ENCODE measurements at places on chromosomes 11 and 22. TPM values are rescaled to one million over a fixed set of nuclear protein-coding genes. Genes with fewer than 3 reads are reported as not detected.

- no peak for DNase-seq
Measured at GRCh38 chr11:71495286-71496230, 31.5 kb upstream of the KRTAP5-7 start.

- no peak for DNase-seq
Measured at GRCh38 chr11:126816645-126817044, 183.9 kb downstream of the KIRREL3 start.

DNA sequence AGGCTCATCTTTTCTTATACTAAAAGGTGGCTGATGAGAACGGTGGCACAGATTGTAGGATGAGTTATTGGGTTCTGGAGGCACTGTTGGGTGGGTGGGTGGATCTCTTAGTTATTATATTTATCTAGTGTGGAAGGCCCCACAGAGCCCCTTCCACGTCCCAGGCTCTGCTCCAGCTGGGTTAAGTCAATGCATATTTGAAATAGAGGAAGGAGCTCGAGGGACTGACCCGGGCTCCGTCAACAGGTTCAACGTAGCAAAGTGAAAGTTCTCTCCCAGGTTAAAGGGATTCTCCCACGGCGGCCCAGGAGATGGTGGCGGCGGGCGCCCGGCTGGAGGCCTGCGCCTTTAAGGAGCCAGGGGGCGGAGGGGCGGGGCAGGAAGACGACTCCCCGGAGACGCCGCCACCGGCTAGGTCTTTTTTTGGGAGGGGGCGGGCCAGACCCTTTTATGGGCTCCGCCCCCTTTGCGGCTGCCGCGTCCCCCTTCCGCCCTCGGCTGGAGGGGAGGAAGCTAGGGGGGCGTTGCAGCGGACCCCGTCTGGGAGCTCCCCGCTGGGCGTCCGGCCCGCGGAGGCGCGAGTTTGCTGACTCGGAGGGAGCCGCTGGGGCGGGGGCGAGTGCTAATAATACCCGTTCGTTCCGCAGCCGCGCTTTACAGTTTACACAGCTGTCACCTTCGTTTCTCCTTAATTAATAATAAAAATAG, 1.5 kb upstream of the INPPL1 start:
- peak; percentile 97 for DNase-seq

DNA sequence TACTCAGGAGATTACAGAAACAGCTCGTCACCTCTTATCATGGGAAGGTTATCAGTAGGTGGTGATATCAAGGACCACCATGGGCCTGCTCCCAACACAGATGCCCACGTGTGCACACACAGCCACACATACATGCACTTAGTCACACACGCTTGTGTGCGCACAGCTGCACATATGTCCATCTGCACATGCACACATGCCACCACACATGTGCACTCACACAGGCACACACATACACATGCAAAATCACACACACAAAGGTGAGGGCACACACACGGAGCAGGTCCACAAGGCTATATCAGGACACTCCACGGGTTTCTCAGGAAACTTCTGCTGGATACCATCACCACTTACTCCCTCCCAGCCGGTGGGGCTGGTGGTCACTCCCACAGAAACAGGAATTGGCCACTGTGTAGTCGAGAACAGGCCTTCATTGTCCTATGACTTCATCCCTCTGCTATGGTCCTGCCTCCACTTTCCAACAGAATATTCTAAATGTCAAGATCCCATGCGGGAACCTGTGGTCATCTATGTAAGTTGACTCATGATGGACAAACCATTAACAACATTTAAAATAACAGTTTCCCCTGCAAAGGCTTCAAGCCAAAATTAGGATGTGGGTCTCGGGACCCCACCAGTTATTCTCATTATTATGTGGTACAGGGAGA, 2.2 kb downstream of the C11orf24 start:
- DNase-seq, result peak; percentile 42

DNA sequence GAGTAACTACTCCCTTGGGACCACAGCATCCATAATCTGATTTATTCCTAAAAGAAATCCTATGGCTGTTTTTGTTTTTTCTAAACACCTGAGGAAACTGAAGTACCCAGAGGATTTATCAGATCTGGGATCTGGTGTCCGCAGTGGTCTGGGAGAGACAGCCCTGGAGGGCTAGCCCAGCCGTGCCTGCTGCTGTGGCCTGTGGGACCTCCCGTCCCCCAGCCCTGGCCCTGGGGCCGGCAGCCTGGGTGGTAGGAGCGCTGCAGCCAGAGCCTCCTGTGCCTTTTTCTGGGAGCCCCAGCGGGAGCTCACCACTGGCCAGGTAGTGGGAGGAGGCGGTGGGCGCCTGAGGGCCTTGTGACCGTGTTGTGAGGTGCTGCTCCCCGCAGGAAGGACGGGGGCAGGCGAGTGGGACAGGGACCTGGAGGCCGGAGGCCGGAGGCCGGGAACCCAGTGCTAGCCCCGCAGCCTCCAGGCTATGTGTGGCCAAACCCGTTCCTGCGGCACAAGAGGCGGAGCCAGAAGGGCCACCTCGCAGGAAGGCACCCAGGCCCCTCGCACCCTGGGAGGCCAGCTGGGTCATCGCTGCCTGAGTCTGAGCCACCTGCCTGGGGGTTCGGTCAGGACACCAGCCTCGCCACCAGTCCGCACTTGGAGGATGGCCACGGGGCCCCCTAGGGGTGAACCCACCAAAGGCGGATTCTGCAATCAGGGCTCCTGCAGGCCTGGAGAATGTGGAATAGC, 18.2 kb upstream of the C11orf96 start:
- DNase-seq, result no peak

DNA sequence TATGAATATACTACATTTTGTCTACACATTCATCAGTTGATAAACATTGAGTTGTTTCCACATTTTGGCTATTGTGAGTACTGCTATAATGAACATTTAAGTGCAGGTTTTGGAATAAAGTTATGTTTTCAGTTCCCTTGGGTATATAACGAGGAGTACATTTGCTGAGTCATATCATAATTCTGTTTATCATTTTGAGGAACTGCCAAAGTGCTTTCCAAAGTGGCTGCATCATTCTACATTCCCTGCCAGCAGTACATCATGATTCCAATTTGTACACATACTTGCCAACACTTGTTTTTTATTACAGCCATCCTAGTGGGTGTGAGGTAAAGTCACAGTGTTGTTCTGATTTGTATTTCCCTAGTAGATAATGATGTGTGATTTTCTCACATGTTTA, 1458.6 kb upstream of the TENM4 start:
- no peak for DNase-seq

DNA sequence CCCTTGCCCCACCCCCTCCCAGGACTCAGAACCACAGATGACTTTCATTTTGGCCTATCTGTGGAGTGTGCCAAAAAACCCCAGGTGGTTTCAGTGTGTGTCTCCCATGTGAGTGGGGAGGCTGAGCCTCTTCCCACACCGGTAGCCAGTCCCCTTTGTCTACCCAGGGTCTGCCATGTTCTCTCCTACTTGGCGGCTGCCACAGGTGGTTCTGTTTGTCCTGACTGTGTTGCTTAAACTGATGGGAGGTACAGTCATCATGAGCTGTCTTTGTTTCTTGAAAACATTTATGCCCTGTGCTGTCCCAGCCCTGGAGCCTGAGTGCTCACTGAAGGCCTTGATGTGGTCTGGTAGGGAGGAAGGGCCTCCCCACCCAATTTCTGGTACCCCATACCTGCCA, 39.7 kb upstream of the SUSD2 start:
- no peak for DNase-seq

DNA sequence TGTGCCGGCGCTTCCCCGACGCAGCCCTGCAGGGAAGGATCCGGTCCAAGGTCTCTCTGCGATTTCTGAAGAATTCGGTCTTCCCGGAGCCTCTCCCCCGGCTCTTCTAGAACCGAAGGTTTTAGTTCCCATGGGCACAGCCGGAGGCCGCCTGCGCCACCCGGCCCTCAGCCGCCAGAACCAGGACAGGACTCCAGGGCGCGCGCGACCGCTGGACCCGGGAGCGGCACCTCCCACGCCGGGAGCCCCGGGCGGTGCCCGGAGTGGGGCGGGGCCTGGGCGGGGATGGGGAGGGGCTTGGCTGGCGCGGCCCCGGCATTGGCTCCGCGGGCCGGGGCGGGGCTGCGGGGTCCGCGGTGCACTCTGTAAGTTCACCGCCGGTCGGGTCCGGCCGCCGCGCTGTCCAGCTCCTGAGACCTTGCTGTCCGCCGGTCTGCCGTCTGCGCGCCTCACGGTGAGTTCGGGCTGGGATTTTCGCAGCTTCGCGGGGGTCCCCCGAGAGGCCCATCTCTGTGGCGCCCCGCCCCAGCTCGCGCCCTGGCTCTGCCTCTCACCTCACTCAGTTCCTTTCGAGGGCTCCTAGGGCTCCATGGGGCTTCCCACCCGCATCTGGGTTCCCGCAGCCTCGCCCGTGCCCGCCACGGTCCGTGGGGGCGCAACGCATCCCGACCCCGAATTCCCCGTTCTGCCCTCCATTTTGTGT, at the start of gene CDC42EP2:
TSS of gene CDC42EP2 (plus strand) at position 366 of the 703 bp plus-strand sequence. CDS start 6,033 bp downstream, outside the sequence.
- peak; percentile 96 for DNase-seq

Gene TTLL8
- not detected for total RNA-seq

Gene LMNTD2
- total RNA-seq, result 7.3 TPM

Gene KRTAP5-11
- total RNA-seq, result not detected

Gene EMID1
- total RNA-seq, result 12.6 TPM

Gene SPI1
- total RNA-seq, result 1.1 TPM

All from hepatocyte (in vitro differentiated cells).